ENCODE measurements at places on chromosomes 1 and 21. TPM values are rescaled to one million over a fixed set of nuclear protein-coding genes. Genes with fewer than 3 reads are reported as not detected.

GBP6 gene
- not detected for total RNA-seq

FTCD gene
- not detected for total RNA-seq

UBE4B gene
- 13.7 TPM for total RNA-seq

LMOD1 gene
- not detected for total RNA-seq

AMY2A gene
- not detected for total RNA-seq

SCMH1 gene
- 9.7 TPM for total RNA-seq

COL24A1 gene
- total RNA-seq: not detected

TRABD2B gene
- not detected for total RNA-seq

- no peak for DNase-seq
Measured at GRCh38 chr1:176575991-176576390, 113.0 kb downstream of the PAPPA2 start.

DNA sequence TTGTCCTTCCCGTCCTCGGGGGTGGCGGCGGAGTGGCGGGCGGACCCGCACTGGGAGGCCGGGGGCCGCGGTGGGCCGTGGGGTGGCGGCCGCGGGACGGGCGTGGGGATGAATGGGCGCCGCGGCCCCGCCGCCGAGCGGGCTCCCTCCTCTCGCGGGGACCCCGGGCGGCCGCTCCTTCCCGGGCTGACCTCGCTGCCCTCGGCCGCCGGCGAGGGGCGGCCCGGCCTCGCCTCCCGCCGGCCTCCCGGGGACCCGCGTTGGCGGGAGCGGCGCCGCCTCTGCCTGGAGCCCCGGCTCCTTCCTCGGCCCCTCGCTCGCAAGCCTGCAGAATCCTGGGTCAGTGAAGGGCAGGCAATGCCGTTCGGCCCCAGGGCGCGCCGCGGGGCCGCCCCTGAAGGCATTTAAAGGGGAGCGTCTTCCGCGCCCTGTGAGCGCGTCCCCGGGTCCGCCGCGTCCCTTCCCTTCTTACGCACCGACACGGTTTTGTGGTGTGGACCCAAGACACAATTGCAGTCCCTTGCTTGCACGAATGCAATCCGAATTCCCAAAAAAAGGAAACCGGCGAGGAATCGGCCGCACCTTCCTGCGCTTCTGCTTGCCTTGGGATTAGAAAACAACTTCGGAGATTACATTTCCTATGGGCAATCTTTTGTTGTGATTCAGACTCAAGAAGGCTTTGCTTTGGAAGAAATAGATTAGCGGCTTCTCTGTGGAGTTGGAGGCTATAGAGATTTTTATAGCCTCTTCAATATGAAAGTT, 776 bp downstream of the ITSN1 start:
- no peak for DNase-seq

GRCh38 chr1:232372841-232373440, 257.0 kb downstream of the SIPA1L2 start:
- DNase-seq: peak; percentile 74

- no peak for DNase-seq
Measured at GRCh38 chr1:18673976-18674375, 43.3 kb downstream of the PAX7 start.

DNA sequence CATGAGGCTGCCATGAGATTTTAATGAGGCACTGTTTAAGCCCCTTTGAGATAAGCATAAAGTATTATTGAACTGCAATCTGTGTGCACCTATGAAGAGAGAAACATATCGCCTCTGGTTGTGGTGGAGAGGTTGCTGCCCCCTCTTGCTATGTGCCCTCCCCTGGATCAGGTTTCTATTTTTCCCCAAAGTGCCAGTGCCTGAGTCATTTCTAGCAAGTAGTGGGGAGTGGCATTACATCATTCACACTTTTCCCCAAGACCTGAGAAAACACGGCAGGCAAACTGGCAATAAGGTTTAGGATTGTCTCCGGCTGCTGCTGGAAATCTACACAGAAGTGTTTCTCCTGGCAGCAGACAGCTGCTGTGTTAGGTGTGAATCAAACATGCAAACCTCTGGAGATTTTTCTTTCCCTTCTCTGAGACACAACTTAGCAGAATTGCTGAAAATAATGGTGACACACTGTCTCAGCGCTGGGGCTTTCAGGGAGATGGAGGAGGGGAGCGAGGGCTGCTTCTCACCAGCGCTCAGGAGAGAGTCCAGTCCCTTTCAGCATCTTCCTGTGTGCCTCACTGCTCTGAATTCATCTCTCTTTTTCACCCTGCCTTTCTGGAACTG, 13.7 kb upstream of the RGS16 start:
- no peak for DNase-seq

DNA sequence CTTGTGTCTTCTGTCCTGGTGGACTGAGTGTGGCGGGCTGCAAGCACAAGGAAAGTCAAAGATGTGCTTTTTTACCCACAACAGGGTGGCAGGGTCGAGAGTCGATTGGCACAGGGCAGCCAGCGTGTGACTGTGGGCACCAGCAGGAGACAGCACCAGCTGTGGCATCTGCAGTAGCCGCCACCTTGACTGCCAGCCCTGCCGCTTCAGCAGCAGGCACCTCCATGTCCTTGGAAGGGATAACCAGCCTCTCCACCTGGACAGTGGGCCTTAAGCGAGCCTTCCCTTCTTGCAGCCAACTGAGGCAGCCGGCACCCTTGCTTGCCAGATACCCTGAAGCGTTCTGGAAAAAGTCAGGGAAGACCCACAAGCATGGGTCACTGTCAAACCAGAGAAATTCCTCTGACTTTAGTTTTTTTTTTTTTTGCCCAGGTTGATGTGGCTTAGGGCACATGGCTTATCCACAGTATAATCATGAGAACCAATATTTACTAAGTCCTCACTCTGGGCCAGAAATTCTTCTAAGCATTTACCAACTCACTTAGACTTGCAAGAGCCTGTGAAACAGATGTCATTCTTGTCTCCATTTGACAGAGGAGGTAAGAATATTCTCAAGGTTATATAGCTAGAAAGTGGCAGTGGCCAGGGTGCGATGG, 30.1 kb upstream of the PTGFRN start:
- no peak for DNase-seq

DNA sequence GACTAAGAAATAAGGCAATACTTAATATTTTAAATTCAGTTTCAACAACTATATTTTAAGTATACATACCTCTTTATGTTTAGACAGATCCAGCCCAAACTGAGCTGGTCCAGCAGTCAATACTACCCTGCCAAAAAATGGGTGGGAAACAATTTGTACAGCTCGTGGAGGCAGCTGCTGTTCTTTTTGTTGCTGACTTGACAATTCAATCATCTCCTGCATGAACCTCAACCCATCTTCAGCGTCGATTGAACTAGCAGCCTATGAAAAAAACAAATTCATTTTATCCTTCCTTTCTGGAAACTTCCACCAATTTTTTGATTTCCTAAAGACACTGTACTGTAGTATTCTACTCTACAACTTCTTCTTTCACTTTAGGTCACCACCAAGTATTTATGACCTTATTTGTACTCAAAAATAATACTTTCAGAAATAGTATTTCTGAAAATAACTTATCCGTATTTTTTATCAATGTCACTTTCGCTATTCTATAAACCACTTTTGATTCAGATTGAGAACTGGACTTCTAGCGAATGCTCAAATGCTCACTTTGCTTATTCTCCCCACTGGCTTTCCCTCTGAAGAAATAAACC, 46.5 kb downstream of the EDEM3 start:
- DNase-seq: no peak

DNA sequence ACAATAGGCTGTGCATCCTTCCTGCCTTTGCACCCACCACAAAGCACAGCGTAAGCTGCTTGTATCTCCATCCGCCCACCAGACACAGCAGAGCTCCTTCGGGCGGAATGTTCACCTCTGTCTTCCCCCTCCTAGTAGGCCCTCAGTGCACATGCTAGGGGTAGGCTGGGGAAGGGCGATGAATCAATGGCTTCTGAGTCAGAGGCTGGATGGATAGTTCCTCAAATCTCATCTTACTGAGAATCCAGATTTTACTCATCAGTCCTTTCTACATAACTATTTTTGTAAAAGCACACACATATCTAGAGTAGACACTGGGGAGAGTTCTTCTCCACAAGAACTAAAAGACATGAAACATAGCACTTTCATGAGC, 73.8 kb downstream of the BCAR3 start:
- DNase-seq: no peak

GRCh38 chr1:213871179-213871578, 116.6 kb upstream of the PROX1 start:
- DNase-seq: no peak

DNA sequence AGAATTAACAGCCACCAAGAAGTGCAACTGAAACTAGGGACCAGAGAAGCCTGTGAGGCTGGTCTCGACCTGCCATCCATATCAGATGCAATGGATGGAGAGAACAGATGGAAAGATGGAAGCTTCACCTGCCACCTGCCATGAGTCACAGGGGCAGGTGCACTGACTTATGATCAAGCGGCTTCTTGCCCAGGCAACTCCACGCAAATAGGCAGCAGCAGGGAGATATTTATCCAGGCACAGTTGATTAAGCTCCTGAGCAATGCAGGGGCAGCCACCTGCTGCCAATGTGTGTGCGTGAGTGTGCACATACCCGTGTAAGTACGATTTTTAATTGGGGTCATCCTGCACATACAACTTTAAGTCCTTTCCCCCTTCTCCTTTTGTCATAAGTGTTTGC, 174.2 kb downstream of the PTPRU start:
- DNase-seq: no peak

DNA sequence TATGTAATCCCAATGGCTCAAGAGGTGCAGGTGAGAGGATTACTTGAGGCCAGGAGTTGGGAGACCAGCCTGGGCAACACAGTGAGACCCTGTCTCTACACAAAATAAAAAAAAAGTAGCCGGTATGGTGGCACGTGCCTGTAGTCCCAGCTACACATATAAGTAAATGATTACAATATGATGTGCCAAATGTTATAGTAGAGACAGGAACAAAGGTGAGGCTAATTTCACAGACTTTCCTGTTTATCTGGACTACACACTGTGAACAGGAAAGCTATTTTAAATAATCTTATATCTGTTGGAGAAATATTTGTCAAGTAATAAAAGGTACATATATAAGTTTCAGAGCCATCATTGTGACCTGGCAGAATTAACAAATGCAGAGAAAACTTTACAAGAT, 77.7 kb downstream of the UROD start:
- DNase-seq: no peak

GRCh38 chr1:42876009-42876408, 29.6 kb downstream of the ZNF691 start:
- DNase-seq: no peak

DNA sequence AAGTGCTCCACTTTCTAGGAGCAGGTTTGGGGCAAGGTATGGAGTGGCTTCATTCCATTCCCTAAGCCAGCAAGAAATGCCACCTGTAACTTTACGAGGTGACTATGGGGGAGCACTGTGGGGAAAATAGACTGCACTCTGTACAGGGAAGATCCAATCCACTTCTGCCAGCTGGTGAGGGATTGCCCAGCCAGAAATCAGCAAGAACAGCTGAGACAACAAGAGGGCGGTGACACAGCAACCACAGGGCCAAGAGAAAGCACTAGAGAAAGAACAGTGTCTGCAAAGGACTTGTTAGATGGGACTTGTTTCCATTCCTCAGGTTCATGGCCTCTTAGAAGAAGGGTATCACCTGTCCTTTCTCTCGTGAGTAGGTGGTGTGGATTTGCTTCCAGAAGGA, 19.6 kb downstream of the CAPN8 start:
- no peak for DNase-seq

GRCh38 chr1:27348861-27349783, 7.3 kb downstream of the SYTL1 start:
- peak; percentile 14 for DNase-seq

- no peak for DNase-seq
Measured at GRCh38 chr1:29100487-29100886, 23.2 kb downstream of the TMEM200B start.

DNA sequence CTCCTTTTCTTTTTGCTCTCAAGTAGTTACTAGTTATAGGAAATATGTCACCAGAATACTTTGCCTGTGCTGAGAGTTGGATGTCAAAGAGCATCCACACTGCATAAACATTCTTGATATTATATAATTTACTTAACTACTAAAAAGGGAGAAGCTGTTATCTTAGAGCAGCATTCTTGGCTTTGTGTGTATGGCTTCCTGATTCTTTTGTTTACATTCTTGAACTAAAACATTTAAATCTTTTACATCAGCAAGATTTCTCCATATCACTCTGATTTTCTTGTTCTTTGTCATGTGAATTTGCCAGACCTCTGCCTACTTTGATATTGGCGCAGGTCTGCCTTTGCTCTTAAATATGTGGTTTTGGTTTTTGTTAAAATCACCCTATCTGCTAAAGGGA, 48.8 kb downstream of the SUCO start:
- peak; percentile 62 for DNase-seq

DNA sequence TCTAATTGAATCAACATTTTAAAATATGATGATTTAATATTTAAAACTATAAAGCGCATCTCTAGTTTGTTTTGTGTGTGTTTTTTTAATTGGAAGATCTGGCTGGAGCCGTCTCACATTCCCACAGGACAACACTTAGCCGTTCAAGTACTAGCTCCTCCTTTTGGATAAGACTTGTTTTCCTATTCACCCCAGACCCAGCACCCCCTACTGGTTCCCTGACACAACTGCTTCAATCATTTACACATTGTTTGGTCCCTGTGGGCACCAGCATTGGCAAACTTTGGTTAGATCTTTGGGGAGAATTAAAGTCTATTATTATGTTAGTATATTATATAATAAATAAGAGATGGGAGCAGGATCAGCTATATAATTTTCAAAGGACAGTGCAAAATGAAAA, 34.5 kb downstream of the TYW3 start:
- peak; percentile 2 for DNase-seq

GRCh38 chr1:151713044-151713443, 3.6 kb downstream of the CELF3 start:
- DNase-seq: no peak

DNA sequence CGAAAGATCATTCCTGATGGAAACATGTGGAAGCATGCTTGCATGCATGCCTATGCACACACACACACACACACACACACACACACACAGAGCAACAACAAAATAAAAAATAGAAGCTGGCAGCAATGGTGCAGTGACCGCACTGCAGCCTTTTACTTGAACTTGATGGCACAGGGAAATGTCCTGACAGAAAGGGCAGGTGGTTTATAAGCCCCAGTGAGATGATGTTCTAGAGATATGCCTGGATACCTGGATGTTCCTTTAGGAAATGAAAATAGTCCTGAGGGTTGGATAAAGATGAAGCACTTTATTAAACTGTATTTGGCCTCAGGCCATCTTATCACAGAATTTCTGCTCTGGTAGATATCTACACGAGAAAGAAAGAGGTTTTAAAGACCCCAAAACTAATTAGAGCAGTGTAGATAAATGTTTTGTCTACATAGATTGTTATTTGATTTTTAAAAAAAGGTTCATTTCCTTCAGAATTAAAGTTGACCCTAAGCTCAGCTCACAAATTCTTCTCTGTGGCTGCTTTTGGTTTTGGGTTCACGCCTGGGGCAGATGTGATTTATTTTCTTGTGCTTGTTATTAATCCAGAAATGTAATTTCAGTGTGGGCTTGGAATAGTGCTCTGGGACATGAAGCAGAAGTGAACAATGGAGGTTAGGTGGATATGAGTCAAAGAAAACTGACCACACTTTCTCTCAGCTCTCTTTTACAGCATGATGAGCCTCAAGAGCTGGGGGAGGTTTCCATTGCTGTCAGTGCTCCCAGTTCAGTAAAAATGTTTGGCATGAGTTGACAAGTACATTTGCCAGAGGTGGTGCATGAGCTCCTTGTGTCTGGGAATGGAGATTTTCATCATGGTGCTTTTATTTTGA, 22.9 kb downstream of the ADAM30 start:
- no peak for DNase-seq

- DNase-seq: no peak
Measured at GRCh38 chr21:40696246-40696645, 150.7 kb downstream of the DSCAM start.

GRCh38 chr1:33072707-33073106, 8.2 kb upstream of the AZIN2 start:
- DNase-seq: no peak

Data from lung microvascular endothelial cell (primary cell).